ENCODE measurements at places on chromosomes 11 and 22.

DNA sequence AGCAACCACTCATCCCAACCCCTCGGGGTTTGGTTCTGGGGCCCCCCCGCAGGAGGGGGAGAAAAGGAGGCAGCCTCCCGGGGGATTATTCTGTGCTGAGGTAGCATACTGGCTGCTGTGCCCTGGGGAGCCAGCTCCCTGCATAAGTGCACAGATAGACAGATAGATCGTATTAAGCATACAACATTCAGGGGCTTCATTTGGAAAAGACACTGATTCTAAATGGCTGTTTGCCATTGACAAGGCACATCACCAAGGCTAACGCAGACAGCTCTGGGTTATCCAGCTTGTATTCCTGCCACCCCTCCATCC is 547.9 kb downstream of the BUD13 start:
- DNase-seq: no peak

DNA sequence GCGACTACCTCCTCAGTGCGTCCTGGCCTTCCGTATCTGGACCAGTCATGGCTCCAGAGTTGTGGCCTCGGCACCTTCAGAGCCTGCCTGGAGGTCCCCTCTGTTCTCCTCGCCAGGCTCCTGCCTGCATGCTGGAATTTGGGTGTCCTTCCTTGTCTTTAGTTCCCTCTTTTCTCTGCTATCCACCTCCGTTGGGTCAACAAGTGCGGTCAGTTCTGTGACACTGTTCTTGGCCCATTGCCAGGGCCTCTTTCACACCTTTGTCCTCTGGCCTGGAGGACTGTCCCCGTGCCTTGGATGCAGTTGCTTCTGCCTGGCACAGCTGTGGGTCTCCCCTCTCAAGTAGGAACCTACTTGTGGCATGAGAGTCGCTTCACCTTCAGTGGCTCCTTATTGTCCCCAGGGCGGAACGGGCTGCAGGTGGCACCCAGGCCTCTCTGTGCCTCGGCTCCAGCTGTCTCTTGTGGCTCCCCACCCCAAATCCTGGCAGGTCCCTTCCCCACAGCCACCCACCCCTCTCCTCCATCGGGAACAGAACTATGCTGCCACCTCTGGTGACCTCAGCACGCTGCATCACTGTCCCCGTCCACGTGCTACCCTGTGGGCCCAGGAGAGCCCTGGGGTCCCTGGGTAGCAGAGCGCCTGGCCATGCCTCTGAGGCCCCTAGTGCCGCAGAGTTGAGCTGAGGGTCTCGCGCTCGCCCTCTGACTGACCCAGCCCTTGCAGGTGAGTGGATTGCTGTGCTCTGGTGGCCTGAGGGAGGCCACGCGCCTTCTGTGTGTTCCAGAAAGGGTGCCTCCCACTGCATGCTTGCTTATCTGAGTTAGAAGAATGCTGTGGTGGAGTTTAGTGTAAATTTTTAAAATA is 4.7 kb downstream of the DGCR8 start:
- DNase-seq: no peak

DNA sequence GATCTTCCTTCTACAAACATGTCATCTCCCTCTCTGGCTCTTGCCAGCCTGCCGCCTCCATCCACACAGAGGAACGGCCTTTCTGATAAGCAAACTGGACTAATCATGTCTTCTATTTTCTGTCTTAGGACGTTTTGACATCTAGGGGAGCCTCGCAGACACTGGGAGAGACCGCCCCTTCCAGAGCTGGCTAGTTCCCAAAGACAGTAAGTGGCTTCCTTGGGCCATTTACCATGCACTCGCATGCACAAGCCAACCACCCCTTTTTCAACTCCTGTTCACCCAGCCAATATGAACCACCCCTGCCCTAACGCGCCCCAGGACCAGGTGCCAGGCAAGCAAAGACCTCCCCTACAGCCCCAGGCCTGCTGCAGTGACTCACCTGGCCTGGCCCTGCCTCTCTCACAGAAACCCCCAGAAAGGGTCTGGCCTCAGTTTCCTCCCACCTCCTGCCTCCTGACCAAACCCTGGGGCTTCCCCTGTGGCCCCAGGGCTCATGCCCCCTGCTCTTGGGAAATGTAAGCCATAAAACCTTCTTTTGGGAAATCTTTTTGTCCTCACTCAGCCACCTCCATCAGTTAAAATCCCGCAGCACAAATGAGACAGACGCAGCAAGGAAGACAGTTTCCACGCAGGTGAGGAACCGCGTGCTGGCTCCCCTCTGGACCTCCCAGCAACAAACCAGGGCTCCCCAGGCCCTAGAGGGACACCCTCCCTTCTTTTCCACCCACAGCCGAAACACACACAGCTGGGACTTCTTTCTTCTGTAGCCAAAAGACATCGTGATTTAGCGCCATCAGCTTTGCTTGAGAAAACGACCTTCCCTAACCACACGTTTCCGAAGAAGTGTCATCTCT is 38.5 kb downstream of the SHANK2 start:
- no peak for DNase-seq

GRCh38 chr11:107898270-107898669 is 30.0 kb upstream of the RAB39A start:
- no peak for DNase-seq
